ENCODE measurements at places on chromosomes 16 and 17.

- DNase-seq, result no peak
- H3K4me1 ChIP-seq, result peaks cover 24% of the 10 kb centered on the region
- peak overlapping the region; percentile 91 for H3K27ac ChIP-seq
- no peaks in the 10 kb centered on the region for H3K27me3 ChIP-seq
These were observed 2.3 kb upstream of the ITGAE start for GRCh38 chr17:3803308-3803640.

- no peak overlapping the region for H3K27ac ChIP-seq
- H3K27me3 ChIP-seq, result no peaks in the 10 kb centered on the region
These were observed 64.9 kb upstream of the LGALS9 start for GRCh38 chr17:27565874-27566670.

- H3K27me3 ChIP-seq, result no peaks in the 10 kb centered on the region
- H3K4me1 ChIP-seq, result no peaks in the 10 kb centered on the region
- no peak for DNase-seq
- H3K27ac ChIP-seq, result no peak overlapping the region
- no peaks in the 10 kb centered on the region for H3K36me3 ChIP-seq
These were observed 433.4 kb upstream of the MAF start for GRCh38 chr16:80033783-80034468.

DNA sequence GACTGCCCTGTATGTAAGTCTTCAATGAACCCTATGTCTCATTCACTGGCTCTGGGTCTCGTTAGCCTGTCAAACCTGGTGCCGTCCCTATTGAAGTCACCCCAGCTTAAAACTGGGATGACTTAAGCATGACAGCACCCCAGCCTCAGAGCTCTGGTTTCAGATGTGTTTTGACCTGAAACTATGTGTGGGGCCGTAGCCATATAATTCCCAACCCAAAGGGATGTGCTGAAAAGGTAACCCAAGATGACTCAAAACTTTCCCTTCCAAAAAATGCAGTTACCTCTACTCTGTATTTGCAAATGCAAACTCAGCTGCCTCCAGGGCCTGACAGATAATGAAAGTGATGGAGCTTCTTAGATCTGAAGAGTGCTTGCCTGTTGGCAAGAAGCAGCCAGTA lies 478.3 kb upstream of the ERCC4 start:
- no peaks in the 10 kb centered on the region for H3K4me1 ChIP-seq
- no peak overlapping the region for H3K27ac ChIP-seq
- no peaks in the 10 kb centered on the region for H3K27me3 ChIP-seq
- no peak for DNase-seq
- no peak overlapping the region for H3K4me3 ChIP-seq

- no peaks in the 10 kb centered on the region for H3K27me3 ChIP-seq
- H3K27ac ChIP-seq, result no peak overlapping the region
- no peaks in the 10 kb centered on the region for H3K36me3 ChIP-seq
- no peaks in the 10 kb centered on the region for H3K4me1 ChIP-seq
- DNase-seq, result no peak
- H3K4me3 ChIP-seq, result no peak overlapping the region
These were observed 40.1 kb downstream of the ENGASE start for GRCh38 chr17:79114458-79115301.

All from liver (tissue), 10 donors.